DMS79 (cell line): ENCODE measurements at places on chromosomes 12 and 14.

GRCh38 chr12:90958347-90958746 is 3.4 kb upstream of the CCER1 start:
- no peak for DNase-seq

- DNase-seq = no peak
Observed at GRCh38 chr12:53951577-53952334, 2.9 kb upstream of the HOXC12 start.

GRCh38 chr12:96514328-96514727 is 25.0 kb downstream of the CFAP54 start:
- DNase-seq = peak; percentile 3

DNA sequence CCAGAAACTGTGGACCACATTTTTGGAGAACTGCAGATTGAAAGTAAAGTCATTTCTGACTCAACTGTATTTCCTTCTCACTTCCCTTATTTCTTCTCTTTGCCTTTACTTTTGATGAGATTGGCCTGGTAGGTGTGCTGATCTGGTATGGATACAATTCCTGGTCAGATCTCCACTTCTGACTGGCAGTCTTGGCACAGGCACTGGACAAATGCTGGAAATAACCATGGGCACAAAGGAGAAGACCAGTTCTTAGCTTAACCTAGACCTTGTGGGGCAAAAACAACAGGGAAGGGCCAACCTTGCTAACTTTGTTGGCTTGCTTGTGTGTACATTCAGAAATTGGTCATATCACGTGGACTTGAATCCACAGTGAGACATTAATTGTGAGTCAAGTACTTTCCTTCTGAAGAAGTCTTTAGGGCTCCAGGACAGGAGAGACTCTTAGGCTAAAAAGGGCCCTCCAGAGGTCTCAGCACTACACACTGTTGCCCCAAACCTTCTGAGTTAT is 75.0 kb downstream of the DIP2B start:
- DNase-seq = no peak

DNA sequence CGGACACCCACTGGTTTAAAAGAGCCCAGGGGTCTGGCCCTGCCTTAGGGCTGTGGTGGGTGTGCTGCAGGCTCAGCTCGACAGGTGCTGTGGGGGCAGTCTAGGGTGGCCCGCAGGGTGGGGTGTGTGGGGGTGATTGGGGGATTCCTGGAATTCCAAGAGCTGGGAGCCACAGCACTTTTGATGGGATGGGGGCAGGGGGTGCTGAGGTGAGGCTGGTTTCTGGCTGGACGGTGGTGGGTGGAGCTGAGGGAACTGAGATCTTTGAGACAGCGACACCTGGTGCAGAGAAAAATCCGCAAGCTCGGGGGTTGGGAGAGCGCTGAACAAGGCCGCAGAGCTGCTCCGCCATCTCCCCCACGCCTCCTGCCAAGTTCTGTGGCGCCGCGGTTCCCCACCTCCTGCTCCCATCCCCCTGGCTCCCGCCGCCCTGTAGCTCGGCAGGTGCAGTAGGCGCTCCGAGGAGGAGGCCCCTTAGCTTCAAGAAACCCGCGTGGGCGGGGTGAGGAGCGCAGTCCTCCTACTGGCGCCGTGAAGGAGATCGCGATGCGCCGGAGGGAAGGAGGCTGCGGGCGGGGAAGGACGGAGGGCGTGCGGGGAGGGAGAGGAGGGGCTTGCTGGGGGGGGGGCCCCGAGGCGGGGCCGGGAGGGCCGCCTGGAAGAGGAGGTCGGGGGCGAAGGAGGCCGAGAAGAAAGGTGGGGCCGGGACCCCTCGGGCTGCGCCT is 1.3 kb upstream of the TEDC1 start:
- DNase-seq = peak; percentile 95

- DNase-seq = no peak
Observed at GRCh38 chr12:40287369-40287975, 62.7 kb downstream of the LRRK2 start.

DNA sequence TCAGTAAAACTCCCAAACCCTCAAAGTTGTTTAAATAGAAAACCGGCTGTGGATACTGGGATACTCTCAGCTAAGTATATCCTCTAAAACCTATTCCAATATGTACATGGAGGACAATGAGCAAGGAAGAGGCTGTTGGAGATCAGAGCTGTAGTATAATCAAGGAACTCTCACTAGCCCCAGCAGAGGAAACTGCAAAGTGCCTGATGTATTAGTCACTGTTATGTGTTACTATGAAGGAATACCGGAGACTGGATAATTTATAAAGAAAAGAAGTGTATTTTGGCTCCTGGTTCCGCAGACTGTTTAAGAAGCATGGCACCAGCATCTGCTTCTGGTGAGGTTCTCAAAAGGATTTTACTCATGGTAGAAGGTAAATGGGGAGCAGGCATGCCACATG is 65.6 kb upstream of the RPL10L start:
- DNase-seq = no peak

- DNase-seq = no peak
Observed at GRCh38 chr14:22830443-22831010, 840 bp downstream of the MRPL52 start.

- DNase-seq = no peak
Observed at GRCh38 chr12:4133029-4133428, 140.5 kb upstream of the CCND2 start.

DNA sequence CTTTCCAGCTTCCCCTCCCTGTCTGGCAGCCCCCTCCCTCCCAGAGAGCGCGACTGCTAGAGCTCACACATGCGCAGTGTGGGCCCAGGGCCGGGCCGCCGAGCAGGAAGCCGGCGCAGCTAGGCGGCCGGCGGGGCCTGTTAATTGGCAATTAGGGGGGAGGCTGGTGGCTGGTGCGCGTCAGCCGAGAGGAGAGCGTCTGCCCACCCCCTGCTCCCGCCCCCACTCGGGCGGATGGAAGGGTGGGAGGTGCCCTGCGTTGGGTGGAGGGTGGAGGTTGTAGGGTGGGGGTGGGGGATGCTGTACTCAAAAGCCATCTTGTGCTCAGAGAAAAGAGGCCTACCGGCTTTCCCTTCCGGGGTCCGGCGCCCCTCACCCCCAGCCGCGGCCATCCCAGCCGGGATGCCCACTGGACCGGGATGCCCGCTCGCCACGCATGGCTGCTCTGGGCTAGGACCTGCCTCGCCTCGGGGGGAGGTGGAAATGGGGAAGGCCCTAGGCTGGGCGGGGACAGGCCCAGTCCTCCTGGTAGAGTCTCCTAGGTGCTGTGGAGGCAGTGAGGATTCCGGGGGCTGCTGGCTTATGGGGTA is 9.2 kb downstream of the HOXC8 start:
- DNase-seq = peak; percentile 74

- no peak for DNase-seq
Observed at GRCh38 chr12:19946550-19946949, 421.8 kb upstream of the PDE3A start.

DNA sequence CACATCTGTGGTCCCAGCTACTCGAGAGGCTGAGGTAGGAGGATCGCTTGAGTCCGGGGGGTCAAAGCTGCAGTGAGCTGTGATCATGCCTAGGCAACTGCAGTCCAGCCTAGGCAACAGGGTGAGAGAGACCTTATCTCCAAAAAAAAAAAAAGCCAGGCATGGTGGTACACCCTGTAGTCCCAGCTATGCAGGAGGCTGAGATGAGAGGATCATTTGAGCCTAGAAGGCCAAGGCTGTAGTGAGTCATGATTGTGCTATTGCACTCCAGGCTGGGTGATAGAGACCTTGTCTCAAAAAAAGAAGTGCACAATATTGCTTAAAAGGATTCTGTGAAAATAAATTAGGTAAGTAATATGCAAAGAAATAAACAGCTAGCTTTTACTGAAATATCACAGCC is 17.0 kb downstream of the NAA25 start:
- DNase-seq = no peak

GRCh38 chr12:117490130-117490529 is 128.7 kb upstream of the NOS1 start:
- no peak for DNase-seq

DNA sequence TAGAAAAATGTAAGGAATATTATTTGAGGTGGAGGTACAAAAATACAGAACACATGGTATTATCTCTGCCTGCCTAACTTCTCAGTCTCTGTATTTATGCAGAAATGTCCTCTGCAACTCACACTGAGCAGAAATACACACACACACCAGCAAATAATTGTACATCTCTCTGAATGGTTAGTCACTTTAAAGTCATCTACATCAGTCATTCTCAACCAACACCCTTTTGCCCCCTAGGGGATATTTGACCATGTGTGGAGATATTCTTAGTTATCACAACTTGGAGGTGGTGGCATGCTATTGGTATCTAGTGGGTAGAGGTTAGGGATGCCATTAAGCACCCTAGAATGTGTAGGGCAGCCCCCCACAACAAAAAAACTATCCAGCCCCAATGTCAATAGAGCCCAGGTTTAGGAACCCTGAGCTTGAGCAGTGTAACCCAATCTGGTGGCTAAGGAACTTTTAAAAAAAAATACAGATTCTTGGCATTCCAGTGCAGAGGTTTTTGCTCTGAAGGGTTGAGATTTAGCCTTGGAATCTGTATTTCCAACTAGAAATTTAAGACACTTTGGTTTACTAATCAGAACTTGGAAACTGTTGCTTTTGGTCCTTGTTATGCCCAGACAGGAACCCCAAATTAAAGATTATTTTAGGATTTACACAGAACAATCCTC is 183.8 kb downstream of the TBX5 start:
- DNase-seq = no peak

GRCh38 chr12:51238037-51238509 is 553 bp upstream of the DAZAP2 start:
- DNase-seq = no peak

- DNase-seq = no peak
Observed at GRCh38 chr14:95529216-95529615, 5.6 kb upstream of the GLRX5 start.

DNA sequence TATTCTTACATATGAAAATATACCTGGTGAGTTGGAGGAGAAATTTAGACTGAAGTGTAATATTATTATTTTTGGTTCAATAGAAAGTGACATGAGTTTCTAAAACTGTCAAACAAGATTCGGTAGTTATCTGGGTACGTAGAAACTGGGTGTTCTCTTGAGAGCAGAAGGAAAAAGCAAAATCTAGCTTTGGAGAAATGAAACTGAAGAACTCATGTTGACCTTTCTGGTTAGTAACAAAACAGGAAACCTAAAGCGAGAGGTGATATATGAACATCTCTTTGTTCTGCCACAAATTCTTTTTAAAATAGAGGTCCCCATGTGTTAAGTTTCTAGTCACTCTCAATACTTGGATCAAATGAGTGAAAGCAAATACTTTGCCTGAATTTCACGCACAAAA is 401.7 kb downstream of the TRHDE start:
- no peak for DNase-seq

DNA sequence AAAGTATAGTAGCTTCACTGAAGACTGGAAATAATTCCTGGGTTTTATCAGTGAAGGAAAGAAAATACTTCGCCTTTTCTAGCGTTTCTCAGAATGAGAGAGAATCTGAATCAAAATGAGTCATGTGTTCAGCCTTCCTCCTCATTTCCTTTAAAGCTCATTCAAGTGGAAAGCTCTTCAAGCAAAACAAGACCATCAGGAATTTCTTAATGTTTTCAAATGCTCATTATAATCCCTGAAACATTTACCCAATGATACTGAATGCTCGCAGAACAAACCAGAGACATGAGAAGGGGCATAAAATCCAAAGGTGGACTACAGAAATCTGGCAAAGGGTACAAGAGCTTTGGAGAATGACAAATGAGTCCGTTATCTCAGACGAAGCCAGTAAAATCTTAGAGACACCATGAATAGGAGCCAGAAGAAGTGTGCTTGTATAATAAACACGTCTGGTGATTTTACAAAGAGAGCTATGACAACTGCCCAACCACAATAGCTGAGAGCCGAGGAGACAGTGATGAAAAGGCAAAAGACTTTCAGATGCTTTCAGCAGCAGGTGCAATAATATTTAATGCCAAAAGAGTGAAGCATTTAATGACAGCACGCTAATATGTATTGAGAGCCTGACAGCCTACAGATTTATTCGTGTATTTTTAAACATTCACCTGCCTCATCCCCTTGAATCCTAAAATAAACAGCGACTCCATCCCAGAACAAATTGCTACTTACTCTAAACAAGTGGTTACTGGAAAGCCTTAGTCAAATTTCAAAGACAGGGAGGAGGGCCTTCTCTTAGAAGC is 19.0 kb downstream of the SPRING1 start:
- peak; percentile 83 for DNase-seq

DNA sequence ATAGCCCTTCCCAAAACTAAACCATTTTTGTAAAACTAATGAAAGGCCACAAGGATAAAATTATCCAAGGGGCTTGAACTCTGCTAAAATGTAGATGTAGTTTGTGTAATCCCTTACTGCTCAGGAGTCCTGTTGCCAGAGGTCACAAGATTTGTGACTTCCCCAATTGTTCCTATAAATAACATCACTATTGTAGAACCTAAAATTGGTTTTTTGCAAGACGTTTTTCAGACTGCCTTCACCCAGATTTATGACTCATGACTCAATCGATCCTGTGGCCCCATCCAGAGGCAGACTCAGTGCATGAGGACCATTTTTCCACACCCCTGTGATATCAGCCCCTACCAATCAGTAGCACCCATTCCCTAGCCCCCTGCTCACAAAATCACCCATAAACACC is 61.5 kb upstream of the RASSF8 start:
- no peak for DNase-seq
